Endothelial cell of umbilical vein (primary cell): ENCODE measurements at places on chromosomes 6 and 20. TPM values are rescaled to one million over a fixed set of nuclear protein-coding genes. Genes with fewer than 3 reads are reported as not detected.

The HSD17B8 gene
- 8.2 and 8.4 TPM in 2 replicates for polyA plus RNA-seq

The DEFB124 gene
- polyA plus RNA-seq, result not detected in 2 replicates

The AIF1 gene
- not detected in 2 replicates for polyA plus RNA-seq

The EBF4 gene
- 2.5 and 2.7 TPM in 2 replicates for polyA plus RNA-seq

The MEP1A gene
- polyA plus RNA-seq, result not detected in 2 replicates

- no peaks in the 10 kb centered on the region for H3K4me1 ChIP-seq
- DNase-seq, result no peak
- H3K4me3 ChIP-seq, result no peak overlapping the region
- no peak overlapping the region for H3K27ac ChIP-seq
Observed at GRCh38 chr6:52132292-52132691, 44.9 kb upstream of the PKHD1 start.

DNA sequence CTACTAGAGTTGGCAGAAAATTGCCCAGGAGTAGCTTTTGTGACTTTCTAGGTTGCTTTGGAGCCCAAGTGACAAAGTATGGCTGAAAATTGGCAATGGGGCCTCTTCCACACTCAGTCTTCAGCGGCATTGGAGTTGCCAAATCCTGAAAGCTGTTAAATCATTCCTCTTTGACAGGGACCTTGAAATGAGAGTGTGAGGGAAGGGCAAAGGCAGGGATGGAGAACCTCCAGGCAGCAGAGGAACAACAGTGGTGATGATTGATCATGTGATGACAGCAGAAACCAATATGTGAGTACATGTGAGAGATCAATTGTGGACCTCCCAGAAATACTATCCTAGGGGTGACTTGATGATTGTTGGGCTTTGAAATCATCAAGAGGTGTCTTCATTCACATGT, 393.9 kb downstream of the KIF16B start:
- DNase-seq, result no peak
- no peaks in the 10 kb centered on the region for H3K27me3 ChIP-seq
- no peaks in the 10 kb centered on the region for H3K4me1 ChIP-seq
- no peak overlapping the region for H3K27ac ChIP-seq
- no peaks in the 10 kb centered on the region for H3K36me3 ChIP-seq

DNA sequence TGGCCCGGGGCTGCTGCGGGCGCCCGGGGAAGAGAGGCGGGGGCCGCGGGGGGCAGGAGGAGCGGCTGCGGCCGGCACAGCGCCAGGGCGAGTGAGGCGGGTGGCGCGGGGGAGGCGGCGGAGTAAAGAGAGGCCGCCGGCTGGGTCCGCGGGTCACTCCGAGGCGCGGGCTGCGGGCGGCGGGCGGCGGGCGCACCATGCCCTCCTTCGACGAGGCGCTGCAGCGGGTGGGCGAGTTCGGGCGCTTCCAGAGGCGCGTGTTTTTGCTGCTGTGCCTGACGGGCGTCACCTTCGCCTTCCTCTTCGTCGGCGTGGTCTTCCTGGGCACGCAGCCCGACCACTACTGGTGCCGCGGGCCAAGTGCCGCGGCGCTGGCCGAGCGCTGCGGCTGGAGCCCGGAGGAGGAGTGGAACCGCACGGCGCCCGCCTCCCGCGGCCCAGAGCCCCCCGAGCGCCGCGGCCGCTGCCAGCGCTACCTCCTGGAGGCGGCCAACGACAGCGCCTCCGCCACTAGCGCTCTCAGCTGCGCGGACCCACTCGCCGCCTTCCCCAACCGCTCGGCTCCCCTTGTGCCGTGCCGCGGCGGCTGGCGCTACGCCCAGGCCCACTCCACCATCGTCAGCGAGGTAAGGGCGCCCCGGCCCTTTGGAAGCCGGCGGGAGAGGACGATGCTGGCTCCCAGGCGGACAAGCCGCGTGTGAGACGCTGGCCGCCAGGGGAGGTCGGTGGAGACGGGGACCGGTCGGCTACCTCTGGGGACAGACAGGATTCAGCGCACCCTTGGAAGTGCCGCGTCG, at the start of gene SLC22A3:
TSS of gene SLC22A3 (plus strand) at position 156 of the 797 bp plus-strand sequence. CDS start at position 198, 42 bp downstream.
- H3K27ac ChIP-seq, result no peak within 1 kb of the TSS
- no peak for DNase-seq
- H3K4me3 ChIP-seq, result no peak within 1 kb of the TSS
- H3K4me1 ChIP-seq, result no peaks in the 10 kb centered on the region
- H3K36me3 ChIP-seq, result no peaks in the 10 kb centered on the region
